ENCODE measurements at places on chromosomes 11 and 22.

- no peak for DNase-seq
Measured at GRCh38 chr22:48476577-48476976, 1351.1 kb downstream of the BRD1 start.

DNA sequence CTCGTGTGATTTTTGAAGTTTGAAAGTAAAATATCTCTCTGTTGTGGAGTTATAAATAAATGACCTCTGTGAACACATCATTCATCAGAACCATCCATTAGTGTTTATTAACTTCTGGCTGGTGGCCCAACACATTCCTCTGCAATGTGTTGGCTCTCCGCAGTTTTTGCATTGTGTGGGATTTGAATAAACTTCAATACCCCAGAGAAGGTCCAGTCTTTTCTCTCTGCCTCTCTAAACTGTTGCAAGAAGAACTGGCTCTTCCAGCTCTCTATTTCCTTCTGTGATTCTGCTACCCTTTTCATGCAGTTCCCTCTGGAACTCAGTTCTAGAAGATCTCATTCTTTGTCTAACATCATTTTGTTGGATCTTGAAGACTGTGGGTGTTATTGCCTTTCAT lies 125.0 kb upstream of the ARHGAP42 start:
- DNase-seq, result no peak

GRCh38 chr11:107468596-107468995 lies 11.0 kb upstream of the CWF19L2 start:
- DNase-seq, result no peak

GRCh38 chr11:105226091-105226490 lies 86.5 kb upstream of the CARD18 start:
- no peak for DNase-seq

GRCh38 chr11:68471360-68472340 lies 11.1 kb downstream of the PPP6R3 start:
- no peak for DNase-seq

DNA sequence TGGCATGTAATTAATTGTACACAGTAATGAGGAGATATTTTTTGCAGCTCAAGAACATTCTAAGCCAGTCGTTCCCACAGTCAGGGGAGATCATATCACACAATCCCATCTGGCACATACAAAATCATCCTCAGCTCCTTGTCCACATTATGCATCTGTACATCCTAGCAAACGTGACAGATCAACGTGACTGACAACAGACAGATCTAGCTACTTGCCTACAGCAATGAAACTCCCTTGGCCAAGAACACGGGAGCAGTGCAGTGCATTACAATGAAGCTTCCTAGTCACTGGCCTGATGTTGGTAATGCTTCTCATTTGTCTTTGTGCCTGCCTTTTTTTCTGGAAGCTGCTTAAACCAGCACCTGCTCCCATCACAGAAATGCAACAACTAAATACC lies 24.5 kb upstream of the GUCY1A2 start:
- DNase-seq, result no peak

DNA sequence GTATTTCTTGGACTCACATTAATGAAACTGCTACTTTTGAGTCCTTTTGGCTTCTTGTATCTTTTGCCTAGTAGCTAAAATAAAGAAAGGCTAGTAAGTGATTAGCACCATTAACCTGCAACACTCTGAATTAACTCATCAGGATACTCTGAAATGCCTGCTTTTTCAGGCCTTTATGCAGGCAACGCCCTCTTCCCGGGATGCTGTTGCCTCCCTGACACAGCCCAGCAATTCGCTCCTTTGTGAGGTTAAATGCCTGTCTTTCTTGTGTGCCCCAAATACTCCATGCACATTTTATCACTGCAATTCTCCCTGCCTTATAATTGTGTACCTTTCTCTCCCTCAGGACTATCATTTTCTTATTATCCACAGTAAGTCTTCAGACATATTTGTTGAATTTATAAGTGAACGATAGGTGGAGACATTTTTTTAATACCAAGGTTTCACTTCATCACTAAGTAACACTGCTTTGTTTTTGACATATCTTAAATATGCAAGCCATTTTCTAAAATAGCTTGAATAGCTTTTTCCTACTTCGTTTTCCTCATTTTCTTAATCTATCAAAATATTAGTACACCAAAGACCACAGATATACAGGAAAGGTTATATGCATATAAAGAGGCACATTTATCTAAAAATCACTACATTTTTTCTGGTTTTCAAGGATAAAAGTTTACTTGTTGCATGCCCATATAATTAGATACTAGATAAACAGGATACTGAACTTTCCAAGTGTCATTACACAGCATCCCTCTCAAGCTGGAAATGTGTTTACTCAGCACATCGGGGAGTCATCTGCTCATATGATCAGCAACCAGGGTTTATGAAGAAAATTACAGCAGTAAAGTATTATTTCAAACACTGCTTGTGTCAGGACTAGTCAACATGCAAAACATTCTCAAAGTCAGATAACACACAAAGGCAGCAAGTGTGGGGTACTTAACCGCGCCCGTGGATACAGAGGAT lies 48.5 kb upstream of the DDI1 start:
- no peak for DNase-seq

DNA sequence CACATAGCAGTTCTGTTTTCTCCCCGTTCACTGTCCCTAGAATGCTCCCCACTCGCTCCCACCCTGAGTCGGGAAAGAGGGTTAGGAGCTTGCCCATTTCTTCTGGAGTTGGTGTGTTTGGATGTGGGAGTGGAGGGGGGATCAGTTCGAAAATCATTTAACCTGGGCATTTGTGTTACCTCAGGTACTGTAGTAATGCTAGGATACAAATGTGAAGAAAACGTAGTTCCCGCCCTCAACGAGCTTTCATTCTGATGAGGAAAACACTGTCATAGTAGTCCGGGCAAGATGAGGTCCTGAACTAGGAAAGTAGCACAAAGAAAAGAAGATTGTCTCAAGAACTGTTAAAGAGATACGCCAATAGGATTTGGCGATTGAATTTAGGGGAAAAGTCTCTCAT lies 539 bp downstream of the SDHD start:
- no peak for DNase-seq

DNA sequence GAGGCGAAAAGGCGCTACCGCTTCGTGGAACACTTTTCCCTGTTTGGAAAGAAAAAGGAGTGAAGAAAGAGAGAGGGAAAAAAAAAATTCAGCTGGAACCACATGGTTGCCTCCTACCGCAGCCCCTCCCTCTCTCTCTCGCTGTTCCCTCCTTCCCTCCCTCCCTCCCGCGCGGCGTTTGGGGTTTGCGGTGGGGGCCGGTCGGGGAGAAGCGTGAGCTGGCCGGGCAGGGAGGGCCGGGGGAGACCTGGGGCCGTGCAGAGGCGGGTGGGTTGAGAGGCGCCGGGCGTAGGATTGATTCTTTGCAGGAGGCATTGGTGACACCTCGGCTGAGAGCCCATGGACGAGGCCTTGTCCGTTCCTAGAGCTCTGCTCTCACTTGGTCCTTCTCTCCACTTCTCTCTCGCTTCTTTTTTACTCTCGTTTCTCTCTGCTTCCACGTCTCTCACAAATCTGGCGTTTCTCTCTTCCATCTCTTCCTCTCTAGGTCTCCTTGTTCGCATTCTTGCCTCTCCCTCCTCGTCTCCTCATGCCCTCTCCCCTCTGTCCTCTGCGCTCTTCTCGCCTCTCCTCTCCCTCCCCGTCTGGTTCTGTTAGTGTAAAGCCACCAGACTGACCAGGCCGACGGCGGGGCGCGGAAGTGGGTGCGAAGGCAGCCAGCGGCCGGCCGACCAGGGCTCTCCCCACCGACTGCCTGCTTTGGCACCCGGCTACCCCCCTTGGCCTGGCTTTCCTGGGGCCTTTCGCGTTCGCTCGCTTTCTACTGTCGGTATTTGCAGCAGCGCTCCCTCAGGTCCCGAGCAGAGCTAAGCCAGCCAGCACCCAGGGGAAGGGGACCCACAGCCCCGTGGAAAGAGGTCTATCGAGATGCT lies at the start of gene CLMP:
TSS of gene CLMP (minus strand) at position 61 of the 872 bp plus-strand sequence. CDS start 308 bp downstream, outside the sequence.
- no peak for DNase-seq

GRCh38 chr11:62593434-62594044 lies 2.2 kb upstream of the TUT1 start:
- DNase-seq, result peak; percentile 74

GRCh38 chr22:25060522-25061071 lies 108.1 kb downstream of the KIAA1671 start:
- no peak for DNase-seq

- no peak for DNase-seq
Measured at GRCh38 chr11:103395612-103396011, 286.4 kb downstream of the DYNC2H1 start.

DNA sequence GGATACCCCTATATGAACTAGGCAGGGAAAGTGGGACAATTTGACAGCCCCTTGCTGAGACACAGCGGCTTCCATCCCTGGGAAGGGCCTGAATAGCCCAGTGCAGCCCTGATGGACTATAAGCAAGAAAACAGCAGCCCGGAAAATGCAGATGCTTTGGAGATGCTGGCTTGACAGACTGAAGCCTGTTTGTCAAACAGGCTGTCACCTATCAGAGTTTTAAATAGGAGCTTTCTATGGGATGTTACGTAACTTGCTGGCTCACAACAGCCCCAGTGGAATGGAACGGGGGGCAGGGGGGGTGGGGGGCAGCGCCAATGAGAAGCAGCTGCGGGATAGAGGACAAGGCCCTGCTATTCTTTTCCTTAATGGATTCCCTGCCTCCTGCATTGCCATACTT lies 91.9 kb upstream of the NTM start:
- DNase-seq, result no peak

DNA sequence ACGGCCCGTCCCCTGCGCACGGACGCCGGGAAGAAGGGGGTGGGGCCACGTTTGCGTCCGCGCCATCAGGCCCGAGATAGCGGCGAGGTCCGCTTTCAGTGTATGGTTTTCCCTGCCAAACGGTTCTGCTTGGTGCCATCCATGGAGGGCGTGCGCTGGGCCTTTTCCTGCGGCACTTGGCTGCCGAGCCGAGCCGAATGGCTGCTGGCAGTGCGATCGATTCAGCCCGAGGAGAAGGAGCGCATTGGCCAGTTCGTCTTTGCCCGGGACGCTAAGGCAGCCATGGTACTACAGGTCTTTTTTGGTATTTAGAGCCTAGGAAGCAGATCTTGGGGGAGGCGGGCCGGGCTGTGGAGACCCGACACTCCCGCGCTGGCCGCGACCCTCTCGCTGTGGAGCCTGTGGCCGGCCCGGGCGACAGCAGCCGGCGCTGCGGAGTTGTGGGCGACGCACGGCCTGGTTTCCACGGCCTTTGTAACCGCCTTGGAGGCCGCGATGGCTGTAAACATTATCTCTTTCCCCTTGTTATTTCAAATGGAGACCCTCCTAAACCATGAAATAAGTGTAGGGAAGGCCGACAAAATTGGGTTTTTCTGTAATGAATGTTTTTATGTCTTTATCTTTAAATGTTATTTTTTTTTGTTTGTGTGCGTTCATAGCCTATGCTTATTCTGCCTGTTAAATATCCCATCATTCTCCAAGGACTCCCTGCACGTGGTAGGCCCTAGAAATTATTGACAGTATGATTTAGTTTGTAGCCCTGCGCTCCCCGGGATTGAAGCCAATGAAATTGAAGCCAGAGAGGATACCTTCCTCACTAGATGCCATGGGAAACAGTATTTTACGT lies at the start of gene AASDHPPT:
TSS of gene AASDHPPT (plus strand) at position 54 of the 847 bp plus-strand sequence. CDS start at position 103, 49 bp downstream.
- DNase-seq, result no peak

GRCh38 chr11:62430425-62430824 lies 11.6 kb downstream of the SCGB1A1 start:
- DNase-seq, result no peak

- no peak for DNase-seq
Measured at GRCh38 chr11:100866453-100866852, 179.4 kb downstream of the ARHGAP42 start.

DNA sequence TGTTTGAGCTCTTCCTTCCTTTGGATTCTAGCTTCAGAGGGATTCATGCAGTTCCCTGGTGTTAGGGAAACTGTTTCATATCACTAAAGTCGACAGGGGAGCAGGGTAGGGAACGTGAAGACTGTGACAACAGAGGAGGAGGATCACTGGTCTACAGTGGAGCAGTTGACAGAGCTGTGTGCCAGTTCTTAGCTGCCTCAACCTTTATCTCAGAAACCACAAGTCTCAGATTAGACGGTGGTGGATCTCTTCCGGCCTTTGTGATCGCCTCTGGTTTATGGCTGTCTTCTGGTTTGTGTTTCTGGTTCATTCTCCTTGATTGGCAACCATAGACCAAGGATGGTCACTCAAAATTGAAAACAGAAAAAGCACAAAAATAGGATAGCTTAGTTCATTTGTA lies 538.9 kb upstream of the API5 start:
- no peak for DNase-seq

DNA sequence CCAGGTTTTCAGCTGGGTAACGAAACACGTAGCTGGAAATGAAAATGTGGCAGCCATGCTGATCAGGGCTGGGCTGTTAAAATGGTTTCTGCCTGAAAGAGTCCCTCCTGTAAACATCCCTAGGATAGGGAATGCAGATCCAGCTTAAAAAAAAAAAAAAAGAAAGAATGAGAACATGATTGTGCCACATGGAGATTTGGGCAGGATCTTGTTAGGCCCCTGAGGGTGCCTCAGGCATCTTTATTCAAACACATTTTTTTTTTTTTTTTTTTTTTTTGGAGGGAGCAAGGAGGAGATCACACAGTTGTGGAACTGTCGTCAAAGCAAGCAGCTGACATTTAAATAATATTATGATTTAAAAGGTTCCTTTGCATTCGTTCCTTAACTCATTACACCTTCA lies 900.3 kb downstream of the OPCML start:
- DNase-seq, result no peak

DNA sequence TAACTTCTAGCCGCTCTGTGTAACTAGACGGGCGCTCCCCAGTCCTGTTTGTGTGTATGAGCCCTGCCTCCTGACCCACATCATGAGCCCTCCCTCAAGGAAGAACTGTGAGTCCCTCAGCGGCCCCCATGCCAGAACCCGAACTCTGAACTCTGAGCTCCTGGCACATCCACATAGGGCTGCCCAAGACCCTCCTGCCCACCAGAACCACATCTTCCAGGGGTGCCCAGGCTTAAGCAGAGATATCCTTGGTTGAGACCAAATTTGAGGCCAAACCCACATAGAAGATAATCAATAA lies 3.0 kb downstream of the TRIM29 start:
- no peak for DNase-seq

- DNase-seq, result no peak
Measured at GRCh38 chr11:78878631-78879030, 304.0 kb upstream of the NARS2 start.

DNA sequence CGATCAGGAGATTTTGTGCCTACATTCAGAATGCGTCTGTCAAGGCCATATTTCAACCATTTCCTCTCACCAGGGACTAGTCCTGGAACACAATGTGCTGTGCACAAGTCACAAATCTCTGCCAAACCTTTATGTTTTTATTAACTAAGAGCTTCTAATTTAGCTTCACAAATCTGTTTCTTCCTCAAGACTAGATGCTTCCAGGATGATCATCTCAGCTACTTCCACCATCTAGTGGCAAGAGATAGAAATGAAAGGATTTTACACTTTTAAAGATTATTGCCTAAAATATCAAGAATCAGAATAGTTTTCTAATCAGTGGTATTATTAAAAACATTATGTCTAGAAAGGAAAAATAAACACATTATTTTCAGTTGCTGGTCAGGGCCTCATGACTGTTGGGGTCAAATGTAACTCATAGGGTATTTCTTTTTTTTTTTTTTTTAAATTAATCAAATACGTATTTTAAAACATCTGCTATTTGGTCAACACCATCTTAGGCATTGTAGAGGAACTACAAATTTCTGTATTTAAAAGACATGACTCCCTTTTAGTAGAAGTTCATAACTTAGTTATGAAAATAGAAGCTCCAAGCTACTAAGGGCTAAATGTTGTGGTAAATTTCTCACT lies 1102.6 kb downstream of the DLG2 start:
- no peak for DNase-seq
